ENCODE measurements at places on chromosomes 12 and 14.

DNA sequence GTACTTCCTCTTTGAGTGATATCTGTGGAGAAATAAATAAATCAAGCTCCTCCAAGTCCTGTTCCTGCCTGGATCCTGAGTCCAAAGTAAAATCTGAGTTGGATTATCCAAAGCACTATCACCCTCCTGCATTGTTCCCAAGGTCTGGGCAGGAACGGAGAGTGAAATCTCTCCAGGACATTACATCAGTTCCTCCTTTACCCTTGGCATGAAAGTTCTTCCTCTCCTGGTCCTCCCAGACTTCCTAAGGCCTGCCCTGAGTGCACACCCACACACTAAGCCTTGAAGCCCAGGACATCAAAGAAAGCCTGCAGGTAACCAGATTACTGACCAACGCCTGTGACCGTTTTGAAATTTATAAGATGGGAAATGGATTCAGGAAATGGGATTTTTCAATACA, 206.8 kb upstream of the BCL2L14 start:
- no peak for DNase-seq

- no peak for DNase-seq
These were observed 7.9 kb downstream of the C1S start for GRCh38 chr12:7068240-7068993.

GRCh38 chr14:63896278-63896720, 43.5 kb downstream of the SYNE2 start:
- DNase-seq, result peak; percentile 97

GRCh38 chr12:124259154-124260066, 35.5 kb upstream of the RFLNA start:
- peak; percentile 41 for DNase-seq

- no peak for DNase-seq
These were observed 327.7 kb downstream of the LRIG3 start for GRCh38 chr12:58592475-58593207.

DNA sequence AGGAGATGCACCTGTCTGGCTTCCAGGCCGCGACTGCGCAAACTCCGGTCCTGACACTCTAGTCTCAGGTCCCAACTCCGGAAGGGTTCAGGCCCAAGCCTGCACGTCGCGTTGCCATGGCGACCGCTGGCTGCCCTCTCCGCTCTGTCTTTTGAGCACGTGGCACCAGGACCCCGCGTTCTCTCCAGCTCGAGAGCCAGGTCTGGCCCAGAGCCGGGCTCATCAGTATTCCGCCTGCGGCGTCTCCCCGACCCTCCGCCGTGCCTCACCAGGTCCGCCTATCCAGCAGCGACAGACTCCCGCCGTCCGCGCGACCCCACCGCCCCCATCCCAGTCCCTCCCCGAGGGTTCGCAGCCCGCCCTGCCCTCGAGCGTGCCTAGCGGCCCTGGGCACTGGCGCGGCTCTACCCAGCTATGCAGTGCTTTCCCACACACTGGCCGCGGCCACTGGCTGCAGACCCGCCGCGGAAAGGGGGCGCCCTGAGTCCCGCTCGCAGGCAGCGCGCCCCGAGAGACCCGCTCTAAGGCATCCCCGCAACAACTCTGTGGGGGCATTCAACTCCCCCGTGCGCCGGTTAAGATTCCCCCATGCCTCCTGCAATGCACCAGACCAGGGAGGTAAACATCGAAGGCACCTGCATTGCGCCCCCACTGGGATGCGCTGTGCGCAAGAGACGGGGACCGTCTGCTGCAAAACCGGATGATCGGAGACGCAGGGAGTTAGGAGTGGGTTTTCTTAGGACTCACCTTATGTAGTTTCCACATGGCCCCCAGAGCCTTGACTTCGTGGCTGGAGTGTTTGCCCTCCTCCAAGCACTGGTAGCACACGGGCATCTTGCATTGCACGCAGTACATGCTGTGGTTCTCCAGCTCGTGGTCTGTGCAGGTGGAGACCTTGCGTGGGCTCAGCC, 1.3 kb downstream of the TRIM9 start:
- DNase-seq, result no peak

GRCh38 chr12:52585946-52586345, 12.3 kb upstream of the KRT74 start:
- no peak for DNase-seq

GRCh38 chr14:100291305-100292075, 14.8 kb downstream of the SLC25A29 start:
- DNase-seq, result no peak

DNA sequence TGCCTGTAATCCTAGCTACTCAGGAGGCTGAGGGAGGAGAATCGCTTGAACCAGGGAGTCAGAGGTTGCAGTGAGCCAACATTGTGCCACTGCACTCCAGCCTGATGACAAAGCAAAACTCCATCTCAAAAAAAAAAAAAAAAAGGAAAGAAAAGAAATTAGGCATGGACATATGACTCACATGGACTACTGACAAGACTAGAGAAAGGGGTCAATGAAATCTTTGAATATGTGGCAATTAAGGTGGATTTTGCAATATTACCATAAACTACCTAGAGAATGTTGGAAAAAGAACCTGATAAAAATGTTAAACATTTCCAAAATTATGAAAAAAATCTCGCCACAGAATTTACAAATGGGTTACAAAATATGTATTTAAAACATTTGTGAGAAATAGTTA, 873.6 kb downstream of the C12orf50 start:
- DNase-seq, result no peak

- no peak for DNase-seq
These were observed 3.4 kb downstream of the NACA start for GRCh38 chr12:56721721-56722120.

DNA sequence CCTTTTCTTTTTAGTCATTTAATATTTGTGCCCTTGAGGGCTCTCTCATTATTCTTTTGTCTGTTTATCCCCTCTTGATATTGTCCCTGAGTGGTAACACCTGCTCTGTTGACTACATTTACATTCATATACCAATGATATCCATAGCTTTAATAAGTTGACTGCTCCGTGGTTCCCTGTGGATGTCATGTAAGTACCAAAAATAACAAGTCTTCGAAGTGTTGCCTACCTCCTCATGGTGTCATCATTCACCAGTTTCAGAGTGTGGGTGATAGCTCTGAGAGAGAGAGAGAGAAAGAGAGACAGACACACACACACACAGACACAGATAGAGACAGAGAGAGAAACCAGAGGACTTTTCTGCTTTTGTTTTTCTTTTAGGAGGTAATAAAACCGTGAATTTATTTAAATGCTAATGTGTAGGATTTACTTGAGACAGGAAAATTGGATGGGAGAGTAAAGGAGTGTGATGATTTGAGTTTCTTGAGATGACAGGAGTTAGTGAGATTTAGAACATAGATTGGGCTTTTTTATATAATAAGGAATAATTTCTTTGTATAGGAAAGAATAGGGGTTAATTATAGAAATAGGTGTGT, 52.2 kb downstream of the PAPOLA start:
- DNase-seq, result no peak

GRCh38 chr12:1206118-1206734, 215.2 kb downstream of the ERC1 start:
- no peak for DNase-seq

DNA sequence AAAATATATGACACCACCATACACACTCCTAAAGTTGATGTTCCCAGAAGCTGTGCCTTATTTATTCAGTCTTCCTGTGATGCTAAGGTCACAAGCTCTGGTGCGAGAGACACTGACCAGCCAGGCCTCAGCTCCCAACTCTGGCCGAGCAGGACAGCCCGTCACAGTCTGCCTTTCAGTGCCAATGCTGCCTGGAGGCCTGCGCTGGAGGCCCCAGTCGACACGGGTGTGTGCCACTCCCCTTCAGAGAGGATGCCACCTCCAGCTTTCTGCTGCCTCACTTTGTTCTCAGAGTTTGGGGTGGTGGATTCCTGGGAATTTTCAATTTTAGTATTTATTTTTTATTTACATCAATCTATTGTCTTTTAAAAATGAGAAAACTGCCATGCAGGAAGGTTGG, 7.3 kb upstream of the PAPLN start:
- no peak for DNase-seq

GRCh38 chr14:64467566-64467965, 2.3 kb downstream of the AKAP5 start:
- no peak for DNase-seq

- no peak for DNase-seq
These were observed 46.5 kb downstream of the TEAD4 start for GRCh38 chr12:3005736-3006135.

DNA sequence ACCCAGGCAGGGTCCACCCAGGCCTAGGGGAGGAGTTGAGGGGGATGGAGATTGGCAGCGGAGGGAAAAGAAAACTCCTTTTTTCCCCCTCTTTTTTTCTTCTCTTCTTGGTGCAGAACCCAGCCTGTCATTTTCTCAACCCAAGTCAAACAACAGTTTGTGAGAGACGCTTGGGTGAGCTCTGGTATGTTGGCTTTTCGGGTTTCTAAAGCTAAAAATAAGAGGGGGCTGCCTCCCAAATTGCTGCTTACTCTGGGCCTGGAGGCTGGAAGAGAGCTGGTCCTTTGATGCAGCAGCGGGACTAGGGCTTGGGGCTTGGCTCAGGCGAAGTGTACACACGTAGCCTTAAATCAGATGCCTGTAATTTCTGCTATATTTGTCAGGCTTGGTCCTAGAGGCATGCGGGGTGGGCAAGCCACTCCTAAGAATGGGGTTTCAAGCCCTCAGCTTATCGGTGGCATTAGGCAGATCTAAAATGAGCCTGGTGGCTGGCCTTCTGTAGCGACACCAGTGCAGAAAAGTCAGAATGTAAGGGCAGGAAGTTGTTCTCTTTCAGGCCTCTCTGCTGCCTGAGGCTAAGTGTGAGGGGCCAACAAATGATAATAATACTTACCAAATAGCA, 816 bp upstream of the SLC8A3 start:
- no peak for DNase-seq

DNA sequence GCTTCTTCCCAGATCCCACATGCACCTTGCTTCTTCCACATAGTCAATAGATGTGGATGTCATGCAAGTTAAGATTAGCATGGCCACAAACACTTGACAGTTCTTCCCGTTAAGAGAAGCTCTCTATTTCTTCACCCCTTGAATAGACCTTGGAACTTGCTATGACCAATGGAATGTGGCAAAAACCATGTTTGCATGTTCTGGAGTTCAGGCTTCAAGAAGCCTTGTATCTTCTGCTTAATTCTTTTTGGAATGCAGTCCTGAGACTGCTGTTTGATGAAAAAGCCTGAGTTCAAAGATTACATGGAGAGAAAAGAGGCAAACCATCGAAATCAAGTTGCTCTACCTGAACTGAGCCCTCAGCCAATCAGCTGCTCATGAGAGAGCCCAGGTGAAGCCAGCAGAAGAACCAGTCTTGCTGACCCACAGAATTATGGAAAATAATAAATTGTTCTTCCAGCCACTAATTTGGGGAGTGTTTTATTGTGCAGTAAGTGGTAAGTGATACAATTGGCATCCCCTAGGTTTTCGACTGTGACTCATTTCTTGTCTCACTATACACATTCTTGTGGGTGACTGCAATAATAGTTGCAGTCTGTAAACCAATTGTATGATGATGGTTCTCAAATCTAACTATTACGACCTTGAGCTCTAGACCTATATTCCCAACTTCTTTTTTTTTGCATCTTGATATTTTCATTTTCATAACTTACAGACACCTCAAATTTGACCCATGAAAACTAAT, 12.6 kb downstream of the RASSF9 start:
- peak; percentile 41 for DNase-seq

DNA sequence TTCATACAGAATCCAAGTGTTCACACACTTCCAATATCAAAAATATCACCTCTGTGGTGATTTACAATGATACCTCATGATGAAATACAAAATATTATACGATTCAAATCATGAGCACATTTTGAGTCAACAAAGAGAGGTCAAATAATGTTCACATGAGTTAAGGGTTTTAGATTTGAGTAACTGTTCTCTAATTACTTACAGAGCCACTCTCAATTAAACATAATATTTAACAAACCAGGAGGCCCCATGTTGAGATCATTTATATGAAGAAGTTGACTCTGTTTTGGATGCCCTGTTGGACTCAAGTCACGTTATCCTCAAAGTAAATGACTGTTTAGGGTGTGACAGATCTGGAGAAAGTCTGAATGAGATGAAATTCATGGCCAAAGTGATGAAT, 53.5 kb downstream of the NUAK1 start:
- DNase-seq, result no peak

- no peak for DNase-seq
These were observed 187.9 kb downstream of the ETV6 start for GRCh38 chr12:11837216-11837934.

DNA sequence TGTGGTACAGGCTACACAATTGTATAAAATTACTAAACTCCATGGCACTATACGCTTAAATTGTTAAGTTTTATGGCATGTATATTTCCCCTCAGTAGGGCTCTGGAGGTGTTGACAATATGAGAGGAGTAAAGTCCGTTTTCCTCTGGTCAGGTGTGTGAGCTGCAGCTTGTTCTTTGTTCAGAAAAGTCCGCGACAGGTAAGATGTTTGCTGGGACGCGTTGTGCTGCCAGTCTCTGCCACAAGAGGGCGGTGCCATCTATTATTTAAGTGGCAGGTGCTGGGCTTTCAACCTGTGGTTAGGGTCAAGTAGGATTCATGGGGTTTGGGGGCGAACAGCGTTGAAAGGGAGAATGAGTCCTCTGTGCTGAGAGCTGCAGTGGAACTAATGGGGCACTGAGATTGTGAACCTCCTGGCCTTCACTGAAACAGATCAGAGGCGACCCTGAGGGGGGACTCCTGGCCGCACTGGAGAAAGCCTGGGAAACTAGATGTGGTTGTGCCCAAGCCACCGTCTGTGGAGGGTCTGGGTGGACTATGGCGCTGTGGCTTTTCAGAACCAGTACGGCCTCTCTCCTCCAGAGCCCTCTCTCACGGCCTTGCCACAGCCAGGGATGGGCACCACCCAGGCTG, 179.0 kb downstream of the SLC15A4 start:
- DNase-seq, result no peak

DNA sequence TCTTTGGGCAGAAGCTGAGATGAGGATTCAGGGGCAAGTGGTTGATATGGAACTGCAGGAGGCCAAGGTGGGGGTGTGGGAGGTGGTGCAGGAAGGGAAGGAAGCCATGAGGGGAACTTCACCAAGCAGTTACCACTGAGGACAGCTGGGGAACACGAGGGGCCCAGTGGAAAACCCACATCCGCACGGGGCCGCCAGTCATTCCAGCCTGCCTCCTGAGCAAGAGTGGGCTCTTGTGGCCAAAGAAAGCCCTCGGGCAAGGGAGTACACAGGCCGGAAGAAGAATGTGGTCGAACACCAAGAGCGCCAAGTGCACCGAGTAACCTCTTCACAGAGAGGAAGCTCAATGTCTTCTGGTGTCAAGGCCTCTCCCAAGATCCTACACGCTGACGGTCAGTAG, 252.2 kb upstream of the FOXN3 start:
- DNase-seq, result no peak

- no peak for DNase-seq
These were observed 421.9 kb upstream of the PRICKLE1 start for GRCh38 chr12:43011383-43011926.

DNA sequence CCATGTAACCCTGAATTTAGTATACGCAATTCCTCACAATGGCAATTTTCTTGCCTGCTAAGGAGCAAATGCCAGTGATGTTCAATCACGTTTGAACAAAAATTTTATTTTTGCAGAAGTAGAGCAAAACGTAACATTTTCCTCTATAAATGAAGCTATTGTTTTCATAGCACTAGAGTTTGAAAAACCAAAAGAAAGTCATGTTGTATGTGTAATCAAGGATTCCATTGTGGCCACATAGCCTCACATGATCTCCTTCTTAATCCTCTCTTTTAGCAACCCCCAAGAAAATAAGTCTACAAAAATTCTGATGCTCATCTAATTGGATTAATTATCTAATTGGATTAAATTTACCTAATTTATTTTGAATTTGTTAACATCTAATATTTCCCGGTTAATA, 1217.4 kb upstream of the FLRT2 start:
- no peak for DNase-seq

GRCh38 chr12:79326663-79327062, 364.1 kb downstream of the PAWR start:
- DNase-seq, result no peak

Measured in HTR-8/SVneo (cell line).